RPMI7951 (cell line): ENCODE measurements at places on chromosomes 11 and 22.

DNA sequence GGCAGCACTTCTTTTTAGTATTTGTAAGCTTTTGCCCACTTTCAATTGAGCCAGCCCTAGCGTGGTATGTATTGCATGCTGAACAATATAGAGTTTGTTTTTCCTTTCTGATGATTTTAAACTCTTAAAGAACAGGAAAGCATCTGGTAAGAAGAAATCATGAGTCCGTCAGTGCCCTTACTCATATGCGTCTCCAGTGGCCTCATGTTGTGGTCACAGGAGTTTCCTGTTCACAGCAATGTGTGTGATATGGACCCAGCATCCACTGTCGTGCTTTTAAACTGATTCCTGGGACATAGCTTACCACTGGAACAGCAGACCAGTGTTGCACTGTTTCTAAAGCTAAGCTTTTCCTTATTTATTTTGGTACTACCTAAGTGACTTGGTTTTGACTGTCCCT lies 40.1 kb downstream of the BID start:
- peak; percentile 19 for DNase-seq

DNA sequence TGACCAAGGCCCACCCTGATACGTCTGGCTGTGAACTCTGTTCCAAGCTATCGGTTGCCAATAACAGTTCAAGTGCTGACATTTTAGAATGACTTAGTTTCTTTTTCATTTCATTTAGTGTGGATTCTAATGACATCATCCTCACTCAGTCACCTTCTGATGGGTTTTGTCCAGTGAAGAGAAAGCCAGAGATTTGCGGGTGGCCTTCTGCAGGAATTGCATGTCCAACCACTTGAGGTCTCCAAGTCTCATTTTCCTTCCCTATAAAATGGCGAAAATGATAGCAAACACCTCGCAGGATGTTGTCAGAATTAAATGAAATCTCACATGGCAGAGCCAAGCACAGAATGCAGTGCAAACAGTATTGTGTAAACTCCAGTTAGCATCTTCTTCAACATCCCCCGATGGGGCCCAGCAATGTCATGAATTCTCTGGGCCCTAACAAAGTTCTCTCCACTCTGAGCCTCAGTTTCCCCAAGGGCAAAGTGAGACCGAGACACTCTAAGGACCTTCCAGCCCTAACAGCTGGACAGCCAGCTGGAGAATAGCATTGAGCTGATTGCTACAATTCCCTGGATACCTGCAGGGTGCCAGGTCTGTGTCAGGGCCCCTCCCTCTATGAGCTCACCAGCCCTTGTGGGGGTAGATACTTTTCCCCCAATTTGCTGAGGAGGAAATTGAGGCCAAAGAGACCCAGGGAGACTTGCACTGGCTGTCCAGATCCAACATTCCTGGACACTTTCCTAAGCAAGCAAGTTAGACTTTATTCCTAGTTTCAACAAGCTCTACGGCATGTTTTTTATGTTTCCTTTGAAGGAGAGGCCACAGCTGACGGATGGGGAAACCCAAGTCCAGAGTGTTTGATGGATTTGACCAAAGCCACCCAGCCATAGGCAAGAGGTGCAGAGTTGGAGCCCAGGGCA lies 286.7 kb downstream of the MN1 start:
- DNase-seq: no peak

GRCh38 chr11:44110231-44110679 lies 14.8 kb downstream of the EXT2 start:
- peak; percentile 35 for DNase-seq

- no peak for DNase-seq
Measured at GRCh38 chr11:64656862-64657261, 65.8 kb downstream of the SLC22A12 start.

DNA sequence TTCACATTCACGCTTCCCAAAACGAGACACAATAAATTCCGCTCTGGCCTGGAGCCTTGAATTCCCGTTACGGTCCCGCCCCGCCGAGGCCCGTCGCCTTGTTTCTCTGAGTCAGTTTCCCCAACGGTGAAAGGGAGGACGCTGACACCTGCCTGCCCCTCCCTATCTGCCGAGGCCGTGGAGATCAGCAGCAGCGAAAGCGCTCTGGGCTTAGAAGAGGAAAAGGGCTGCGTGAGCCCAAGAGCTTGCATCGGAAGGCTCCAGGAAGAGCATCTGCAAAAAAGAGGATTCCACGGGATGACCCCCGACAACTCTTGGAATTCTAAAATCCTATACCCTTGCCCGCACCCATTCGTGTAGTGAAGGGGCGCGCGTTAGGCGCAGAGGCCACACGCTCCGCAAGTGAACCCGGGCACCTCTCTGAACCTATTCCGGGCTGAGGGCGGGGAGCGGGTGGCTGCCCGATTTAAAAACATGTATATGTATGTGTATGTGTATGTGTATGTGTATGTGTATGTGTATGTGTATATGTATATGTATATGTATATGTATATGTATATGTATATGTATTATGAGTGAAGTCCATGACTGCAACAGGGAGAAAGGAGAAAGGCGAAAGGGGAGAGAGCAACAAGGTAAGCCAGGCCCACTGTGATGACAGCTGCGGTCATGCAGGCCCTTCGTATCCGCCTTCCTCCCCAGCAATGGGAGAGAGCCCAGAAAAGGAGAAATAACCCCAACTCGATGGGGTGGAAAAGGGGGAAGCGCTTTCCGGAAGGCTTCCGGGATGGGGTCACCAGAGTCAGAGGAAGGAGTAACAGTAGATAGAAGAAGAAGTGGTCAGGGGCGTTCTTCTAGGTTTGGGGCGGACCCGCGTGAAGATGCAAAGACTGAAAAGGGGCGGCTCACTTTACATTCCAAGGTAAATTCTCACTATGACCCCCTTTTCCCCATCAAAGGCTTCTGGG lies 948 bp upstream of the MRTFA start:
- no peak for DNase-seq
